NCI-H345 (cell line): ENCODE measurements at places on chromosomes 13 and 19.

DNA sequence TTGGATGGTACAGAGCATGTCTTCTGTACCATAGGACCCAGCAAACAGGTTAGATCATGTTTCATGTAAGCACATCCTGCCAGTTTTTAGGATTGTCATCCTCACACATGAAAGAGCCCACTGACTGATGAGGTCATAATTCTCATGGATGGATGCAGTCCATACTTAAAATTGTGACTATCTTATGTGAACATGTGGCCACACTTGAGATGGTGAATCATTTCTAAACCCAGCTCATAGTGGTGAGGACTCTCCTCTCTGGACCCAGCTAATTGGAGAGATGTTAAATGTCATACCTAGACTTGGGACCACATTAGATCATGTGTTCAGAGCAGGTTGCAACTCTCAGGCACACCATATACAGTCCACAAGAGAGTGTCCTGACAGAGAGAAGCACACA, 24.8 kb upstream of the ZNF254 start:
- DNase-seq = peak; percentile 0

- DNase-seq = no peak
These were observed 336.0 kb downstream of the SUCLA2 start for GRCh38 chr13:47665043-47665442.

DNA sequence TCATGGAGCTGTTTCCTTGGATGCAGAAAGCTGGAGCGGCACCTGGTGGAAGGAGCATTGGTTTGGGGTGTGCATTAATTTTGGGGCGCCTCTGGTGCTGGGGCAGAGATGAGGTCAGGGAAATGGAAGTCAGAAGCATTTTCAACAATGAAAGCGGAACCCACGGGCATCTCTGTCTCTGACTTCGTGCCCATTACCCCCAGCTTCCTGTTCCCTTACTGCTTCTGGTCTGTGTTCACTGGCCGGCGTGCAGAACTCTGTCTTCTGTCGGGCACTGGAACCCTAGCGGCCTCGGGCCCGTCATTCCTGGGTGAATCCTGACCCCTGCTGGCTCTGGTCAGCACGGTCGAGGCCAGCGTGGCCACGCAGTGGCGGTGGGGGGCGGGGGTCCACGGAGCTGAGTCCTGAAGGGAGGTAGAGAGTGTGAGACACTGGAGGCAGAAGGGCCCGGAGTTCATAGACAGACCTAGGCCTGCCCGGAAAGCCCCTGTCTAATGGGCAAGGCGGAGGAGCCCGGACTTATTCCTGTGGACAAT, 7.9 kb upstream of the LINGO3 start:
- DNase-seq = no peak

GRCh38 chr13:98478189-98479129, 98.4 kb downstream of the STK24 start:
- no peak for DNase-seq

DNA sequence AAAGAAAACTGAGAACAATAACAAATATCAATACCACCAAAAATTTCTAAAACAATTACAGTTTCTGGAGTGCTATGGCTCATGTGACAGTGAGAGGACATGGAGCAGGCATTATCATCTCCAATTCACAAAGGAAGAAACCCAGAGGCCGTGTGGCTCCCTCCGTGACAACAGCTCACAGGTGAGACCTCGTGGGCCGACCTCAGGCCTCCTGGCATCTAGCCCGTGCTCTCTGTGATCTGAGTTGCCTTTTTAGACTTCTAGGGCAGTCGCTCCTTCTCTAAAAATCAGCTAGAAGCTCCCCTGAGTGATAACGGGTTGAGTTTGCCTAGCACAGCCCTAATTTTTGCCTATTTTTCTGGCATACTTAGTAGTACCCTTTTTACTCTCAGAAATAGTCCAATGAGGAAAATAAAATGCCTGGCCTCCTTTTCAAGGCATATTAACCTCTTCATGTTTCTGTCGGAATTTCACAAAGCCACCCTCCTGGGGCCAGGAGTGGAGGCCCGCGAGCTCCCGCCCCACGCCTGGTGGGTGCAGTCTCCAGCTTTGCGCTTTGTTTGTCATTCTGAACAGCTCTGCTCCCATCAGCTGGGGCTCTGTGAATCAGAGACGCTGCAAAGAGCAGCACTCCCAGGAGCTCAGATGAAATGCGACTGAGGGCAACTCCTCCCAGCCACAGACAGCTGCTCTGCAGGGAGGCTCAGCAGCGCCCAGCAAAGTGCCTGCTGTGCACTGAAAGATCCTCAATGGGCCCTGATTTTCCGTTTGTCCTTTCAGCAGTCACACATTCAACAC, 292.5 kb downstream of the UQCRFS1 start:
- peak; percentile 37 for DNase-seq
